GM13976 (cell line): ENCODE measurements at places on chromosomes 12 and 14.
A peak's percentile ranks its signal among the peaks of the same experiment; 100 is the strongest.

DNA sequence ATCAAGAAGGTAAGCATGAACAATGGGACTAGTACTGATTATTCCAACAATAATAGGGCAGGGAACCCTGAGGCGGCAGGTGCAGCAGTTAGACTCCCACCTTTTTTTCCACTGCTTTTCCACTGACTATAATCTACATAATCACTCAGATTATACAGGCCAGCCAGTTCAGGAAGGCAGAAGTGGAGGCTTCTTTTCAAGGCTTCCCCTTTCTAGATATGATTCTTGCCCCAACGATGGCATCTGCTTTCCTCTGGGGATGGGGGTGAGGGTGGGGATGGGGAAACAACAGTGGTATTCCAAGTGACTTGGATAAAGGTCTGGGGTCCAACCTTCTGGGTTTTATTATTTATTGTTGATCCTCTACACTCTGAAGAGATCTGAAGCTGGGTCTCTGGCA, 331 bp downstream of the NCKAP1L start:
- no peak for DNase-seq

GRCh38 chr12:12872139-12872933, 19.0 kb upstream of the GPRC5A start:
- no peak for DNase-seq

- DNase-seq = no peak
Measured at GRCh38 chr14:67477926-67478799, 10.4 kb downstream of the TMEM229B start.

DNA sequence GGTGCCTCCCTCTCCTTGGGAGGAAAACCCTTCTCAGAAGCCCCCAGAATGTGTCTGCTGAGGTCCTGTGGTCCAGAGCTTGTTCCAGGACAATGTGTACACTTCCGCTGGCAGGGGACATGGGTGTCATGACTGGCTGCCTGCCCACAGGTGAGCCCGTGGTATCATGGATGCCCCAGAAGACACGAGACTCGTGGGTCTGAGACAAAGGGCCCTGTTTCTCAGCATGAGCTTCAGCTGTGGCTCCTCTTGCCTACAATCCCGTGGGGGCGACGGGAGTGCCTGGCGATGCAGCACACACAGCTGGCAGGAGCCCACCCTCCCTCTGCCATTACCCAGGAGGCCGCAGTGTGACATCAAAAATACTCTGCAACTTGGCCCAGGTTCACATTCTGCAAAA, 7.0 kb downstream of the TMEM121 start:
- DNase-seq = no peak

DNA sequence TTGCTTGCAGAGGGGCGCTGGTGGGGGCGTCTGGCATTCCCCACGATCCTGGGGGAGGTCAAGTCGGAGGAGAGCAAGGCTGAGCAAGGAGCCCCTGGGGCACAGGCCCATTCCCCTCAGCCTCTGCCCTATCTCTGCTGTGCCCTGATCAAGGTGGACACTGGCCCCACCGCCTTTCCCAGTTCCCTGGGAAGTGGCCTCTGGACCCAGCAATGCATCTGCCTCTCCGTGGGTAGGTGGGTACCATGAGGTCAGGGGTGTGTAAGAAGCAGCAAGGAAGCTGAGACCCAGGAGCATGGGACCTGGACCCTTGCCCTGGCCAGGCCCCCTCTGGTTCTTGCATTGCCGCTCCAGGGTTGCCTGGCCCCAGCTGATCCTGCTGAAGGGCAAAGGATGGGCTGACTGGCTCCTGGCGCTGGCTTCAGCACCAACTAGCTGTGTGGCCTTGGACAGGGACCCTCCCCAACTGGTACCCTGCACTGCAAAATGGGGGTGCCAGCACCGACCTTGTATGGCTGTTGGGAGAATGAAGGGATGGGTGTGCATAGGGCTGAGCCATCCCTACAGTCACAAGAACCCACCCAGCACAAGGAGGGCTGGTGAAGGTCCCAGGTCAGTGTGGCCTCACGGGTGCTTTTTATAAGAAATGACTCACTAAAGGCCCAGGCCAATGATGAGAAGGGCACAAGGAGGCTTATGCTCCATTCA, 19.6 kb downstream of the SLC25A29 start:
- DNase-seq = no peak

GRCh38 chr14:56386024-56386423, 193.6 kb upstream of the TMEM260 start:
- DNase-seq = no peak

- no peak for DNase-seq
Measured at GRCh38 chr12:570921-571794, 92.1 kb downstream of the NINJ2 start.

GRCh38 chr14:49508124-49508523, 78.1 kb downstream of the RPS29 start:
- no peak for DNase-seq

GRCh38 chr14:103456167-103456835, 66.3 kb downstream of the CKB start:
- DNase-seq = no peak

DNA sequence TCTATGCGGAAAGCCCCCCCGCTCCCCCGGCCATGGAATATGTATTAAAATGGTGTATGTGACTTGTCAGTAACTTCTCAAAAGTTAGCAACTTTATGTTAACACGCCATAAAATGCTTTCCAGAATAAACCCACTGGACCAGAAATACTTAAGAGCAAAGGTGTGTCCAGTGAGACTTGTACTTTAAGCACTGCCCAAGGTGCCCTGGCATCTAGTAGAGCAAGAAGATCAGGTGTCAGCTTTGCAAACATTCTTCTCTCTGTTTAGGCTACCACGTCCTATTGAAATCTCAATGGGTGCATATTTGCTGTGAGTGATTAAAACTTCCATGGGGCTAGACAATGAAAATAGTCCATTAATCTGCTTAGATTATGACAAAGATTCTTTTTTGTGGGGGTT, 201.2 kb downstream of the ESR2 start:
- DNase-seq = no peak

DNA sequence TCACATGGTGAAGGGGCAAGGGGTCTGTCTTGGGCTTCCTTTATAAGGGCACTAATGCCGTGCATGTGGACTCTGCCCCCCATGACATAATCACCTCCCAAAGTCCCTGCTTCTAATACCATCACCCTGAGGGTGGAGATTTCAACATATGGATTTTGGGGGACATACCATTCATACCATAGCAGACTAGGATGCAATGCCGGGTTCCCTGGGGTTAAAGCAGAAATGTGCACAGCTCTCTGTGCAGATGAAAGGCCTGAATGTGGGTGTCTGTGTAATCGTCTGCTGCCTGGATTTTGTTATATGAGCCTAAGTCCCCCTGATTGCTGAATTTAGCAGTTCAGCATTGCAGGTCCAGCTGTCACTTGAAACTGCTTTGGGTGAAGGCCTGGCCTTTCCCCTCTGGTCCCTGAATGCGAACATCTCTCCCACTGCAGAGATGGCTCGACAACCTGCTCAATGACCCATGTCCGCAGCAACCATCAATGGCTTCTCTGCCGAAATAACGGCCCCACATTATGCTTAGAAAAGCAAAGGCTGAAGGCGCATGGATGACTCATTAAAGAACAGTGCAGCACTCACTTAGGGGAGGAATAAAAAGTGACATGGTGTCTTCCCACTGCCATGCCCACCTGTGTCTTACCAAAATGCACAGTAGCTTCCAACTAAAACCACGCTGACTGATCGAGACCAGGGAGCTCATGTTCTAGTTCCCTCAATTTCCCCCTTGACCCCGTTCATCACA, 286.3 kb downstream of the DPF3 start:
- DNase-seq = no peak

GRCh38 chr12:114952573-114953271, 268.7 kb upstream of the TBX3 start:
- no peak for DNase-seq

- no peak for DNase-seq
Measured at GRCh38 chr12:76422154-76422542, 73.9 kb upstream of the BBS10 start.

DNA sequence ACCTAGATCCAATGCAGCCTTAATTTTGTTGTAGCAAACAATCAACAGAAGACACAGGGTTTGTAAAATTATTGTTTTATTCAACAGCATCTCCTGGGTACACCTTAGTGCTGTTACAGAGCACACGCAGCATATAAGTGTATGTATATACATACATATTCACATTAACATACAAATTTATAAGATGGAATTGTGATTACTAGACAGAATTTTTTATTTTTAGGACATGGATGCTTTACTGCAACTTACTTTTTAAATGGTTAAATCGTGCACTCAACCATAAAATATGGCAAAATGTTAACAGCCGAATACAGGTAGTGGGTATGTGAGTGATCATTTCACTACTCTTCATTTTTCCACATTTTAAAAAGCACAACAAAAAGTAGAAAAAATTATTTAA, 16.6 kb downstream of the HEATR5A start:
- DNase-seq = no peak

DNA sequence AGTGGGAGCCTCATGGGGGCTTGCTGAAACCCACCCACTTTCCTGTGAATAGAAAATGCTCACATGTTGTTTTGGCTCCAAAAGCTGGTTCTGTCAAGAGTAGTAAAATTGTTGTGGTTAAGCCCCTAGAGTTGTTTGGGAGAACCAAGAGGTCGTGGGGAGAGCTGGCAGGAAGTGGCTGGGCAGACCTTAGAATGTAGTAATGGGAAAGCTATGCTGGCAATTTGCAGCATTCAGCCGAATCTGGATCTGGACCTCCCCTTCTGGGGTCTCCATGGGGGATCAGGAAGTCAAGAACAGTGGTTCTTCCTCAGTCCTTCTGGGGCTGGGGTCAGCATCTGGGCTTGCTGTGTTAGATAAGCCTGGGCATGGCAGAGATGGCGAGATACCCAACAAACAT, 150.6 kb upstream of the TBX3 start:
- DNase-seq = no peak

DNA sequence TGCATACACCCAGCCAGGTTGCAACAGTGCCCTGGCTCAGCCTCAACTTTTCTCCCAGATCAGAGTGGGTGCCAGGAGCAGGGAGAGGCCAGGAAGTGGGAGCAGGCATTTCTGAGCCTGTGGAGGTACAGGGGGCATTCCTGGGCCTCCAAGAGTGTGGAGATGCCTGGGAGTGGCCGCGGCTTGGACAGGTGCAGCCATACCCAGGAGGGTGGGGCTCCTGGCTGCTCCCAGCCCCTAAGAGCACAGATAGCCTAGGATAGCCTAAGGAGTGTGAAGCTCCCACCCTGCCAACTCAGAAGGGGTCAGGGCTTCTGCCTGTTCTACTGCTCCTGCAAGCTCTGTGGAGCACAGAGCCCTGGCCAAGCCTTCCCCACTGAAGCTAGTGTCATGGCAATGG, 543.4 kb downstream of the RPL10L start:
- no peak for DNase-seq

GRCh38 chr12:80749456-80749855, 32.7 kb downstream of the MYF5 start:
- DNase-seq = no peak

DNA sequence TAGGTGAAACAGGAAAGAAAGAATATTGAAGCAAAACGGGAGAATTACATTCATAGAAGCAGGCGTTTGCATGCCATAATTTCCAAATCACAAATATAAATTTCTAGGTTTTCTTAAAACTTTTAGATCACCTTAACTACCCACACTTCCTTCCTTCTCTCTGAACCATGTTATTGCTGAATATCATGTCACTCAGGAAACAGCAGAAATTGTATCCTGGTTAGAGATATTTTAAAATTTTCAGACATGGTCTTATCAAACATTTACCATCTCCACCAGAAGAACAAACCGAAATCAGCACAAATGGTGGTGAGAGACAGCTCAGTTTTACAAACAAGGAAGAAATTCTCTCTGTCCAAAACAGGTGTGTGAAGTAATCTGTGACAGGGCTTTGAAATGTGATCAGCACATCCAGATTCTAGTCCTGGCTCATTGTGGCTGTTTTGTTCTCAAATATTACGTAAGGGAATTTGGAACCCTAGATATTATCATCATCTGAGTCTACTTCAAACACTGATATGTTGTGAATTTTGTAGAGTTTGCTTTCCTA, 16.3 kb downstream of the TESPA1 start:
- no peak for DNase-seq

DNA sequence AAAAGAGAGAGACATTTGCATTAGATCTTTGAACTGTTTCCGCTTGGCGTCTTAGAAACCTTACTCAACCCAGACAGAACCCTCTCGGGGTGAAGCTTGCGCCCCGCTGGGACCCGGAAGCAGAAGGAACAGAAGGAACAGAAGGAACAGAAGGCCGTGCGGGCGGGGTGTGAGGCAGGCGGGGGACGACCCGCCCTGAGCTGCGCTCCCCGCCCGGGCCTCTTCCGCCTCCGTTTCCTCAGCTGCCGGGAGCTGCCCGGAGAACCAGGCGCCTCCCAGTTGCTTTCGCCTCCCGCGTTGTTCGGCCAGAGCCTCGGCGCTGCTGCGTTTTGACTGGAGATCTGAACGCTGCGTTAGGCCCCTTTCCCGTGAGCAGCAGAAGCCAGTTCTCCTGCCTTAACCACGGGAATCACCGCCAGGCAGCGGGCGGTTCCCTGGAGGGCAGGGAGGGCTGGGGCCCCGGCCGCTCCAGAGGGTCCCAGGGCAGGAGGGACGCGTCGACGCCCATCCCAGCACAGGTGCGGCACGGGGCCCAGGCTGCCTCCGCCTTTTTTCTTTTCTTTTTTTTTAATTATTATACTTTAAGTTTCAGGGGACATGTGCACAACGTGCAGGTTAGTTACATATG, 19.3 kb upstream of the MMP17 start:
- DNase-seq = peak; percentile 76

- DNase-seq = no peak
Measured at GRCh38 chr12:69994724-69995173, 169.7 kb downstream of the MYRFL start.

- DNase-seq = no peak
Measured at GRCh38 chr12:54593135-54593534, 4.7 kb upstream of the PPP1R1A start.

DNA sequence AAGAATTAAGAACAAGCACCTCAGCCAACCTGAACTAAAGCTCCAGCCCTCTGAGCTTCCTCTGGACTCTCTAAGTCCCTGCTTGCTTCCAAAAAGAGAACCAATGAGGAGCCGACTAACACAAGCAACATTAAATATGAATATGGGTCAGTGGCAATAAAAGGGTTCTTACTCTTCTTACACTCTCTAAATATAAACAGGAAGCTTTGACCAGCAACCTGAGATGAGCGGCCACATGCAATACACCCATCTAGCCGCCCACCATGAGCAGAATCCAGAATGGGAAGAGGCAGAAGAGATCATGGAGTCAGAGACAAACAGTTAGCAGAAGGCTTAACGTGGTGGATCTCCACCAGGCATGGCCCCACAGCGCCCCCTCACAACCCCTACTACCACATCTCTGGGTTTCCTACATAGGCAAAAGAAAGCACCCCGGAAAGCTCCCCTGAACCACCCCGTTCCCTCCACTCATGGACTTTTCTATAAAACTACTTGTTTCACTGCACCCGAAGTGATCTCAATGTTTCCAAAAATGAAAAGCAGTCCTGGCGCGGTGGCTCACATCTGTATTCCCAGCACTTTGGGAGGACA, 59.4 kb downstream of the TTC7B start:
- DNase-seq = no peak

- peak; percentile 63 for DNase-seq
Measured at GRCh38 chr12:119681728-119682638, 14.1 kb downstream of the PRKAB1 start.

- no peak for DNase-seq
Measured at GRCh38 chr12:93592641-93593406, 20.3 kb downstream of the SOCS2 start.
